ENCODE measurements at places on chromosomes 6 and 20.

- no peak for DNase-seq
Measured at GRCh38 chr20:16541226-16541625, 32.0 kb downstream of the KIF16B start.

- DNase-seq = no peak
Measured at GRCh38 chr6:144411531-144412165, 126.5 kb downstream of the UTRN start.

- no peak for DNase-seq
Measured at GRCh38 chr6:53100561-53100960, 35.4 kb downstream of the FBXO9 start.

DNA sequence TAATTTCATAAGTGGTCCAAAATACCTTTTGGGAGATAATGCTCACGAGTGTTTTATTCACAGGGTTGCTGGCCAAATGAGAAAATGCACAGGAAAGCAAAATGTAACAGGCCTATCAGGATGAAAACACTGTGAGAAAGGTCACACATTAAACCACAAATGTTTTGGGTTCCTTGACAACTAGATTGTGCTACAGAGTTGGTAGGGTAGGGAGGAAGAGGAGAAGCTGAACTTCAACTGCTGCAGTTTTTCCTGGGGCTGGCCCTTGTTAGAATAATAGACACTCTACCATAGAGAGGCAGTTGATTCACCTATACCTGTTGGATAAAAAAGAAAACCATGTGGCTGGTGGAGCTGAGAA lies 28.1 kb upstream of the PAQR8 start:
- DNase-seq = no peak

DNA sequence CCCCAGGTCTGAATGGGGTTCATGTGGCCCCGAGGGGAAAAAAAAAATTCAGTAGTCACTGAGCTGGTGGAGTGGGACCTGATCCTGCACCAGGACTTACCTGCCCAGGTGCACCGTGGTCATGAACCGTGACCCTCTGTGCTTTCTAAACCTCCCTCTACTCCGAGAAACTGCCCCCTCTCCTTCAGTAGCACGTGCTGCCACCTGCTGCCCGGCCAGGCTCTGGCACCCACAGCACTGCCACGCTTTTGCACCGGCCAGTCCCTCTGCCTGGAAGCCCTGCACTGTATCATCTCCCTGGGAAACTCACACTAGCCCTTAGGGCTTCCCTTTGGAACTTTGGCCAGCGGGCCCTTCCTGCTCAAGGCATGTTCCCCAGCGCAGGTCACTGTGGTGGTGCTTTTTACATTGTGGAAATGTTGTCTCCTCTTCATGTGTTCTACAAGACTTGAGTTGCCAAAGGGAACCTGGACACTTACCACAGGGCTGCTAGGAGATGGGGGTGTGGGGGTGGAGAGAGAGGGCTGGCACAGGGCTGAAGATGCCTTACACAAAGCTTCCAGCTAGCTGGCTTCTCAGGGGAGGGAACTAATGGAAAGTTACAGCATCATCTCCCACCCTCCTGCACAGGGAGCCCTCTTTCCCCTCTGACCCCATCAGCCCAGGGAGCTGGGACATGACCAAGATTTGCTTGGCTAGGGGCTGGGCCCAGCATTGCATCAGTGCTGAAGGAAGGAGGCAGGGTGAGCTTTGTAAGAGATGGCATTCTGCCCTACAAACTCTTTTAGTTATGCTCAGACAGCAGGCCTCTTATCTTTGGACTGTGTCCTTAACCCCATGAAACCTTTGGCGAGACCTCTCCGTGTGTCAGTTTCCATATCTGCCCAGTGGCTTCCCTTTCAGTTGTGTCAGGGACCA lies 2.5 kb upstream of the PTPRT start:
- DNase-seq = no peak

GRCh38 chr6:113907102-113907815 lies 50.1 kb downstream of the MARCKS start:
- no peak for DNase-seq

DNA sequence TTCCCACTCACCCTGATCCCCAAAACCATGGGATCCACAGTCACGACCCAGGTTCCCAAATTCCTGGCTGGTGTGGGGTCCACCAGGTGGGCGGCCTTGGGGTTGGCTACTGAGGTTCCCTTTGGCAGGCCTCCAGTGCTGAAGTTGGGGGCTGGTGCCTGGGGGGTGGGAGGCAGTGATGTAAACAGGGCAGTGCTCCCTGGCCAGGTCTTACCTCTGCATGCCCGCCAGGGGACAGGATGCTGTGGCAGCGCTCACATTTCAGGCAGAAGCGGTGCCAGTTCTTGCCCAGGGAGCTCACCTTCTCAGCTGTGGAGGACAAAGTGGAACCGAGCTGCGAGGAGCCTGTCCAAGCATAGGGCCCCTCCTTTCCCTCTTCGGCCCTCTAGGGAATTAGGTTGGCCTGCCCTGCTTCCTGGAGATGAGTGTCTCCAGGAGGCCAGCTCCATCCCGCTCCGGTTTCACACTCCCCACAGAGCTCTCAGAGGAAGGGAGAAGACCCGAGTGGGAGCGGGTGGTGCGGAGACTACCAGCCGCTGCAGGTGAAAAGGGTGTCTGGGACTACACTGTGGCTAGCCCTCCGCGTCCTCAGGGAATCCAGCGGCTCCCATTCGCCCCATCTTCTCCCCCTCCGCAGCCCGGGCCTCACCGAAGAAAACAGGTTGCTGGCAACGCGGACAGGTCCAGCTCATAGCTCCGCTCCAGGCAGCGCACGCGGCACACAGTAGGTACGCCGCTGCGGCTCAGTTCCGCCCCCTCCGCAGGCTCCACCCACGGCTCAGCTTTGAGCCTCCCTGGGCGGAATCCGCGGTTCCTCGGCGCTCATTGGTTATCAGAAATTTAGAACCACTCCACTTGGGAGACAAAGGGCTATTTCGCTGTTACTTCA lies at the start of gene CRIP3:
CRIP3 (minus strand) TSS at position 726 of the 889 bp plus-strand sequence; CDS start at position 692, 34 bp downstream.
- DNase-seq = peak; percentile 72

DNA sequence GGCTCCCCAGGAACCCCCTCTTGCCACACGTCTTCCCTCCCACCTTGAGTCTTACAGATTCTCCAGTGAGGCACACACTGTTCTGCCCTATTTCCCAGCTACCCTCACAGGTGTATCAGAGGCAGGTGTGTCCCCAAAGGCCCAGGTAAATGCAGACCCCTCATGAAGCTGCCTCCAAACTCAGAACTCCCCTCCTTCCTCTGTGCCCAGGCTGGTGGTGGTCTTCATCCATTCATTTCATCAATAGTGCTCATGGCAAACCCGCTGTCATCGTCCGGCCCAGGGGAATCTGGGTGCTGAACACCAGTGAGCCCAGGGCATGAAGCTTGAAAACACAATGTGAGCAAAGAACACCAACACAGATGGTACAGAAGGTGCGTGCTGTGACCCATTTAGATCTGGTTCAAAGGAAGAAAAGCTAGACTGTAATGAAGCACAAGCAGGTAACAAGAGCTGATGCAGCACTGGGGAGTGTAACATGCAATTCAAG lies 213.1 kb downstream of the SYNDIG1 start:
- DNase-seq = no peak

DNA sequence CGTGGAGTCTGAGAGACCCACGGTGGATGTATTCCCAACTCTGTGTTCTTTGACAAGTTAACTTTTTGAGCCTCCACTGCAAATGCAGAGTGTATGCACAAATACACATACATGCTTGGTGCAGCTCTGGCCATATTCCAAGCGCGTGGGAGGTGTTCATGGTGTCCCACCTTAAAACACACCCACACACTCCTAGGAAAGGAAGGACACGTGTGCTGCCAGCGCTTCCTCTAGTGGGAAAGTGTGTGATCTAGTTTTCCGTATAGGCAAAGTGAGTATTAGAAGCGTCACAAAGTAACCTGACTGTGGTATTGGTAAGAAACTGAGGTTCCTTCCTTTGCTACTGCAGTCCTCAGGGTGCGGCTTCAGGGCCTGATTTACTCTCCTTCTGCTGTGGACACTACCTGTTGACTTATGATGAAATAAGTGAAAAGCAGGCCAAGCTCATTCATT lies 36.0 kb upstream of the MPC1 start:
- no peak for DNase-seq

- no peak for DNase-seq
Measured at GRCh38 chr20:7378864-7379605, 561.2 kb downstream of the HAO1 start.

GRCh38 chr6:148935705-148936435 lies 189.0 kb downstream of the UST start:
- DNase-seq = no peak

GRCh38 chr6:137160763-137161162 lies 12.7 kb downstream of the IL22RA2 start:
- DNase-seq = no peak

DNA sequence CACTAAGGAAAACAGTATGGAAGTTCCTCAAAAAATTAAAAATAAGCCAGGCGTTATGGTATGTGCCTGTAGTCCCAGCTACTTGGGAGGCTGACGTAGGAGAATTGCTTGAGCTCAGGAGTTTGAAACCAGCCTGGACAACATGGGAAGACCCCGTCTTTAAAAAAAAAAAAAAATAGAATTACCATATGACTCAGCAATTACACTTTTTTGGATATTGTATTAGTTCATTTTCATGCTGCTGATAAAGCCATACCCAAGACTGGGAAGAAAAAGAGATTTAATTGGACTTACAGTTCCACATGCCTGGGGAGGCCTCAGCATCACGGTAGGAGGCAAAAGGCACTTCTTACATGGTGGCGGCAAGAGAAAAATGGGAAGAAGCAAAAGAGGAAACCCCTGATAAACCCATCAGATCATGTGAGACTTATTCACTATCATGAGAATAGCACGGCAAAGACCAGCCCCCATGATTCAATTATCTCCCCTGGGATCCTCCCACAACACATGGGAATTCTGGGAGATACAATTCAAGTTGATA lies 10.8 kb upstream of the SMIM29 start:
- no peak for DNase-seq

DNA sequence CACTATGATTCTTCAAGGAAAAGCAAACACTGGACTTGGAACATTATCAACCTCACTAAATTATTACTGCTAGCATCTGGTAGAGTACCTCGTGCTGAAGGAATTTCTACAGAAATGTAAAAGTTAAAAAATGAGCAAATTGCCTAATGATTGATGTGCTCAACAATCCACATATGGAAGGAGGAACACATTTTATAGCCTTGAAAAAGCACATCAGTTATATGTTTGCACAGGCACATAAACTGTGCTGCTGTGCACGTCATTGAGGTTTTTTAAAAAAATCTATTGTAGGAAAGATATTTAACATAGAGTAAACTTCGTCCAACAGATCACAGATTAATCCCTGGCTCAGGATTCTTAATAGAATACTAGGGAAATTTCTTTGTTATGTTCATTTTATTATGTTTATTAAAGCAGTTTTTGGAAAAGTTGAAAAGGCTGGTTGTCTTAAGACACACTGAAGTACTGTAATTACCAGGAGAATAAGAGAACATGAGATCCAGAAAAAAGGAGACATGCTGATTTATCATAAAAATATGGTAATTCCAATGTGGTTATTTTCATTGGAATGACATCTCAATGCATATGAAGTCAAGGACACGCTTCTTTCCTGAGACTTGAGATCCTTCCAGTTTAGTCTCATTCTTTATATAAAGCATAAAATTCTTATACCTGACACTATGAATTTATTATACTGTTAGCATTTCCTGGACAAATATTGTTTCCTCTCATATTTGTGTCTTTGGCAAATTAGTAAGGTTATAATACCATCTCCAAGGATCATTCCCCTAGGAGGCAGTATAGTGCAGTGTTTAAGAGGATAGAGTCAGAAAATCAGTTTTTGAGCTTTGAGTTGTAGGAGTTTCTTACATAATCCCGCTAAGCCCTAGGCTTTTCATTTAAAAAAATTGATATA lies 511.1 kb downstream of the TENT5A start:
- DNase-seq = no peak

DNA sequence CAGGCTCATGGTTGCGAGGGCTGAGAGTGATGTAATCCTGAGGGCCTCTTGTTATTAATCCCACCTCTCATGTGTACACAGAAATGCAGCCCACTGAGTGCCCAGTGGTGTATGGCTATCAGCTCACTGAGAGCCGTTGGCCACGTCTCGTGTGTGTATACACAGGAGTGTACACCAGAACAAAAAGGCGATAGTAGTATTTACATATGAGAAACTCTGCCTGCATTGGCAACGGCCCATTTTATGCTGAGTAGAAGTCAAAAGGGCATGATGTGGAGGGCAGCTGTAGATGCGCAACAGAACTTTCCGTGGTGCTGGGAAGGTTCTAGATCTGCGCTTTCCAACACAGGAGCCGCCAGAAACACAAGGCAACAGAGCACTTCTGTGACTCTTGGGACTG lies 28.9 kb upstream of the CDH4 start:
- DNase-seq = no peak

GRCh38 chr6:37799263-37799644 lies 20.3 kb upstream of the ZFAND3 start:
- DNase-seq = no peak

GRCh38 chr6:148307405-148307804 lies 35.2 kb upstream of the SASH1 start:
- no peak for DNase-seq

- DNase-seq = no peak
Measured at GRCh38 chr6:82915666-82916065, 150.0 kb downstream of the UBE3D start.

GRCh38 chr6:79396625-79397024 lies 140.6 kb downstream of the LCA5 start:
- no peak for DNase-seq

GRCh38 chr6:143157131-143157530 lies 96.4 kb downstream of the AIG1 start:
- DNase-seq = no peak

DNA sequence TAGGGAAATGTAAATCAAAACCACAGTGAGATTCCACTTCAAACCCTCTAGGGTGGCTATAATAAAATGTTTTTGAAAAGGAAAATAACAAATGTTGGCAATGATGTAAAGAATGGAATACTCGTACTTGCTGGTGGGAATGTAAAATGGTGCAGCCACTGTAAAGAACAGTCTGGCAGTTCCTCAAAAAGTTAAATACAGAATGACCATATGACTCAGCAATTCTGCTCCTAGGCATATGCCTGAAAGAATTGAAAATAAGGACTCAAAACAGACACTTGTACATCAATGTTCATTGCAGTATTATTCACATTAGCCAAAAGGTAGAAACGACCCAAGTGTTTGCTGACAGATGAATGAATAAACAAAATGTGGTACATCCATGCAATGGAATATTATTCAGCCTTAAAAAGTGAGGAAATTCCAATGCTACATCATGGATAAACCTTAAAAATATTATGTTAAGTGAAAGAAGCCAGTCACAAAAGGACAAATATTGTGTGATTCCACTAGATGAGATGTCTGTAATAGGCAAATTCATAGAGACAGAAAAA lies 10.2 kb upstream of the RNF114 start:
- DNase-seq = no peak

- DNase-seq = no peak
Measured at GRCh38 chr20:47198254-47198671, 158.2 kb downstream of the ZMYND8 start.

- no peak for DNase-seq
Measured at GRCh38 chr6:132730560-132730959, 16.7 kb upstream of the VNN1 start.

- no peak for DNase-seq
Measured at GRCh38 chr20:57786304-57786932, 76.6 kb upstream of the PMEPA1 start.

All from activated naive CD4-positive, alpha-beta T cell treated with anti-CD3 and anti-CD28 coated beads, Interleukin-2, amount 10 ng/mL, durations not matched to agents 7 days and 5 days (primary cell).